ENCODE measurements at places on chromosomes 2 and 18.
A peak's percentile ranks its signal among the peaks of the same experiment; 100 is the strongest.

- DNase-seq: no peak
Observed at GRCh38 chr2:133829450-133830020, 261.3 kb upstream of the NCKAP5 start.

DNA sequence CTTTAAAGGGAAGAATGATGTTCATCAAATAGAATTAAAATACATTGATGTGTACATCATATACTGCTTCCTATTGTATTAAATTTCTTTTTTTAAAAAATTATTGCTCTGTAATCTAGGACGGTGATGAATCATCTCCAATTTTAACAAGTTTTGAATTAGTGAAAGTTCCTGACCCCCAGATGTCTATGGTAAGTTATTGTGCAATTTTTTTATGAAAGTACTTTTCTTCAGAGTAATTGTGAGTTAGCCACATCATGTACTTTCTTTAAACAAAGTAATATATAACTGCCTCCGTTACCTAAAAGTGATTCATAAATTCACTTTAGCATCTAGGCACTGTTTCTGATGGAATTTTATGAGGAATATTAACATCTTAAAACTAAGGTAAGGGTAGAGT, 38.1 kb downstream of the PIK3C3 start:
- no peak for DNase-seq

DNA sequence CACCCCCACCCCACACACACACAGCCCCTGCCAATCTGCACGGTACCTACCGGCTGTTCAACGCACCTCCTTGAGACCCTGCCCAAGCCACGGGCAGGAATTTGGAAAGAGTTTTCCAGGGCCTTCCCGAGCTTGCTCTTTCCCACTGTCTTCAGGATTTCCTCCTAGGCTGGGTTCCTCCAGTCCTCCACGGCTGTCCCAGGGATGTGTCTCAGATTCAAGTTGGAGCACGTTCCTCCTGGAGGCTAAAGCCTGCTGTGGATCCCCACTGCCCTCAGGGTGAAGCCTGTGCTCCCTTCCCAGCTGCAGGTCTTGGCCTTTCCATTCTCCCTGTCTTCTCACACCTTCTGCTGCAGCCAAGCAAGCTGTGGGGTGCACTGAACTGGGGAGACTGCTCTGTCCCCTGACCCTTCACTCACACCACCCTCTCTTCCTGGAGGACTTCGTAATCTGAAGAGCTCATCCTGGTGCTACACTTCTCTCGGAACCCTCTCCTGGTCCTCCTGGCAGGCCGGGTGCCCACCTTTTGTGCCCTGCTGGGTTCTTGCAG, 54.9 kb upstream of the HS6ST1 start:
- no peak for DNase-seq

- no peak for DNase-seq
Observed at GRCh38 chr2:179263015-179263414, 1.6 kb downstream of the SESTD1 start.

DNA sequence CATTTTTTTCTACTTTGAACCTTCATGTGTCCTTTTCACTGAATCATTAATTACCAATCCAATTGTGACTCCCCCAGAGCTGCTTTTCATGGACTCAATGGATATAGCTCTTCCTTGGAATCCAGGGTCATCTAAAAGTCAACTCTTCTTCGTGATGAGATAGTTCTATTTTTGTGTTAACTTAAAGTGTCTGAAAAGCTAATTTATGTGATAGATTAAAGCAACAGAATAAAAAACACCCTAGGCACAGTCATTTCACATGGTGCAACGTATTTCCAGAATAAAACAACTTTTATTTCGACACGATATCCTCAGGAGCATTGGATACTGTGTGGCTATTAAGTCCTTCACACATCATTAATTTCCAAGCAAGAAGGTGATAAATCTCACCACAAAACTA, 250.6 kb upstream of the SPHKAP start:
- DNase-seq: no peak

DNA sequence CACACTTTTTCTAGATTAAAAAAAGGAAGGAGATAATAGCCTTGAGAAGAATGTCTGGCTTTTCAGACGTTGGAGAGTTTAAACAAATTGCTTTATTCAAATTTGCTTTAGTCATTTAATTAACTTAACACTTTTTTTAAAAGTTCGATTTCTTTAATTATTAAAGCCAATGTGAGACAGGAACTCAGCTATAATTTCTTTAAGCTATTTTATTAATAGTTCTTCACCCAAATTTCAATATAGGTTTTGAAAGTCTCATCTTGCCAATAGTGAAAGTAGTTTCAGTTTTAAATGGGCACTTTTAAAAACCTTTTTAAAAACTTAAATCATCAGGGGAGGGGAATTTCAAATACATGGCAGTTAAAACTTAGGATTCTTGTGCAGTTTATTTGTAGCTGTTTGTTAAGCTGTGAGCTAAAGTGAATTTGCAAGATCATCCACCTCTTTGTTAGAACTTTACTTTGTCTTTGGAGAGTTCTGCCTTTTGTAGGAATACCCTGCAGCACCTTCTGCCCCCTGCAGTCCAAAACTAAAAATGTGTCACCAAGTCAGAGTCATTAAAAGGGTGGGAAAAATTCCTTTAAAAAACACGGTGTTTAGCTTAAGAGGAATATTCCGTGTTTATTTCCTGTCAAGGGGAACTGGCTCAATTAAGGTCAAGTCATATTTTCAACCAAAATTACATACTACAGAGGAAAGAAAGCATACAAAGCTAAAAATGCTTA, 4.6 kb downstream of the TGIF1 start:
- no peak for DNase-seq

- DNase-seq: no peak
Observed at GRCh38 chr2:162022290-162022945, 51.6 kb downstream of the DPP4 start.

GRCh38 chr2:2331881-2332280, 806 bp upstream of the MYT1L start:
- peak; percentile 88 for DNase-seq

GRCh38 chr18:10560452-10561045, 34.7 kb downstream of the NAPG start:
- DNase-seq: no peak

DNA sequence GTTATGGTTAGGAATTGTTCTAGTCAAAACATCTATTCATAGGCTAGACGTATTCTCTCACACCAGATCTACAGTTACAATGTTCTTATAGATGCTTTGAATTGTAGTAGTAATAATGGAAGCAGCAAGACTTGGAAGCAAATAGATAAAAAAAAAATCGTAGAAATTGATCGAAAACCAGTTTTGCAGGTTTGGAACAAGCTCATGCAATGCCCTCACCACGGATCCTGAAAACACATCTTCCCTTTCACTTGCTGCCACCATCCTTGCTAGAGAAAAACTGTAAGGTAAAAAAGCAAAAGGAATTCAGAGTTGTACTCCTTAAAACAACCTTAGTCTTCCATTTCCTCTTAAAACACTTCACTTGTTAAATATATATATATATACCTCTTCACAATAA, 4.4 kb downstream of the SULT1C4 start:
- DNase-seq: no peak

DNA sequence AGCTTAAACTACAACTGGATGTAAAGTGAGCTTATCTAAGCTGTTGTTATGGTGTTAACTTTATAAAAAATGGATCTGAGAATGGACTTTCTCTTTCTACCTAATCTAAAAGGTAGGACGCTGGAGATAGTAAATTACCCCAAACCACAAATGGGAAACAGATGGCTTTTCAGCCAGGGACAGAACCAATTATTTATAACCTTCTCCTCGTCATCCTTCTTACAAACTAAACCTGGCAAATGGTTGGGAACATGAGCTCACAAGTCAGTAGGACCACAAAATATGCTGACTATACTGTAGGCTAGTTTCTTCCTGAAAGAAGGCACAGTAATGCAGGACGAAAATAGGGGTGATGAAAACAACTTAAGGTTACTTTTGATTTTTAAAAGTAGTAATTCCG, 32.7 kb upstream of the ZDBF2 start:
- no peak for DNase-seq

GRCh38 chr2:231545105-231545902, 15.1 kb upstream of the NMUR1 start:
- DNase-seq: no peak

GRCh38 chr2:168694173-168694572, 108.3 kb upstream of the NOSTRIN start:
- DNase-seq: no peak

DNA sequence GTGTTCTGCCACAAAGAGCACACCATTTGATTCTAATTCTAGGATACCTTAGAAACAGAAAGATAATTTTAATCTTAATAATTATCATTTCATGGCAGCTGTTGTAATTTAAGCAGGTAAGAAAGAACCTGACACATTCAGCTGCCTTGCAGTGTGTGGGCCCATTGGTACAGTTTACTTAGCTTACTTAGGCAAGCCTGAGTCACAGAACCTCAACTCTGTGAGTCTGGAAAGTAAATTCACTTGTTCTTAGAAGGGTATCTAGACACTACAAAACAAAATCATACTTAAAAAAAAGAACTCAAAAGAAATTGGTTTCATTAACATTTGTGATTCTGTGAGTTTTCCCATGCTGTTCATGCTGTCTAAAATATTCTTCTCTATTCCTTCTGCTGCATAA, 956.3 kb upstream of the SLC39A10 start:
- DNase-seq: no peak

GRCh38 chr2:118222672-118223421, 134.6 kb downstream of the INSIG2 start:
- DNase-seq: no peak

- no peak for DNase-seq
Observed at GRCh38 chr2:2879781-2880180, 497.8 kb downstream of the EIPR1 start.

DNA sequence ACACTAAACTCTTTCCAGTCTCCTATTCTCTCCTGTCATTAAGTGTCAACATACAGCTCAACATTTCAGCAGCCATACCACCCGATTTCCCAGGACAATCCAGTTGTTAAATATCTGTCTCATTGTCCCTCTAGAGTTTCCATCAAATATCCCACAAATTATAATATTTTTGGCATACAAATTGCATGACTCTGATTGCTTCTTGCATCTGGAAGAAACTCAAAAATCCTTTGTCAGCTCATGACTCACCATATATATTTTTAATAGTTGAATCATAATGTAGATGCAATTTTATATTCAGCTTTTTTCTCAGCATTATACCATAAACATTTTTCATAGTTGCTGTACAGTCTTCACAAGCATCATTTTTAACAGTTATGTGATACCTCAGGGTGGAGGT, 7.2 kb downstream of the SLC30A3 start:
- no peak for DNase-seq

GRCh38 chr2:119179202-119179601, 20.7 kb upstream of the C1QL2 start:
- no peak for DNase-seq

GRCh38 chr18:58534535-58535301, 94.2 kb downstream of the ALPK2 start:
- DNase-seq: no peak

DNA sequence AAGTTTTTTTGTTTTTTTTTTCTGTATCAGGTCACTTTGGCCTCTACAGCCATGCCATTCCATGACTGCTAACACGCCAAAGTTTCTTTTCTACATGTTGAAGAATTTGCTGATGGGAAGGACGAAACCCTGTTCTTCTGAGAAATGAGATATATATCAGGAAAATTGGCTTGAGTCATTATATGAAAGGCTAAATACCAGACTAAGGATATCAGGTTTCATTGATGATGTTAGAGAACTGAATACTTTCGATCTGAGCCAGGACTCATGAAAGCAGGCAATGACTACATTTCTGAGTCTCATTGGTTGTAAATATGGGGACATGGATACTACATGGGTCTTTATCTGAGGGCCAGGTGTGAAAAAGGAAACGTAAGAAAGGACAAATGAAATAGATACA, 181.4 kb downstream of the OSR1 start:
- no peak for DNase-seq

- DNase-seq: no peak
Observed at GRCh38 chr2:71934595-71935261, 212.9 kb downstream of the CYP26B1 start.

DNA sequence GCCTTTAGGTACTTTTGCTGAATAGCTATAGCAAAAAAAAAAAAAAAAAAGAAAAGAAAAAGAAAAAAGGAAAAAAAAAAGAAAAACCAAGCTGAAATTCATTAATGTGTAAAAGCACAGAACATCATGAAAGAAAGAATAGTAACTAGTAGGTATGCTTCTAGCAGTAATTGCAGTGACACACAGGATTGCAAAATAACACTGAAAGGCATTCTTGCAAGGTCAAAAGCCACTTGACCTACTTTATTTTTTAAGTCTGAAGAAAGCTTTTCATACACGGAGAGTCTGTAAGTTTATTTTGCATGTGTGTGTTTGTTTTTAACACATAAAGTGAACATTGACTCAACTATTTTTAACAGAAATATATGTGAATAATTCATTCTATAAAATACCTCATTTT, 54.4 kb downstream of the DOK6 start:
- DNase-seq: no peak

- no peak for DNase-seq
Observed at GRCh38 chr2:27960237-27960912, 69.8 kb downstream of the BABAM2 start.

- DNase-seq: no peak
Observed at GRCh38 chr2:84285056-84285747, 173.9 kb downstream of the SUCLG1 start.

- no peak for DNase-seq
Observed at GRCh38 chr2:5242751-5243150, 449.4 kb upstream of the SOX11 start.

DNA sequence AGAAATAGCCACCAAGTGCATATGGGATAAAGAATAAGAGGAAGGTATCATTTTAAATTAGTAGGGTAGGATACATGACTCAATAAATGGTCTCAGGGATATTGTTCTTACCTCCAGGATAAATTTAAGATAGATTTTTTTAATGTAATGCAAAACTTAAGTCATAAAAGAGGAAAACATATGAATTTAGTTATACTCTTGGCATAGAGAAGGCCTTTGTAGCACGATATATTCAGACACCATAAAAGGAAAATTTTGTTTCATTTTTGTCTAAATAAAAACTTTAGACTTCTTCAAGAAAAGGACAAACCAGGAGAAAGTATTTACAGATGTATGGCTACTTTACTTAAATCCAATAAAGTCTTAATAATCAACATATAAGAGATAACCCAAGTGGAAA, 78.5 kb upstream of the CAB39 start:
- DNase-seq: no peak

- no peak for DNase-seq
Observed at GRCh38 chr2:150466741-150467620, 20.5 kb downstream of the RND3 start.

DNA sequence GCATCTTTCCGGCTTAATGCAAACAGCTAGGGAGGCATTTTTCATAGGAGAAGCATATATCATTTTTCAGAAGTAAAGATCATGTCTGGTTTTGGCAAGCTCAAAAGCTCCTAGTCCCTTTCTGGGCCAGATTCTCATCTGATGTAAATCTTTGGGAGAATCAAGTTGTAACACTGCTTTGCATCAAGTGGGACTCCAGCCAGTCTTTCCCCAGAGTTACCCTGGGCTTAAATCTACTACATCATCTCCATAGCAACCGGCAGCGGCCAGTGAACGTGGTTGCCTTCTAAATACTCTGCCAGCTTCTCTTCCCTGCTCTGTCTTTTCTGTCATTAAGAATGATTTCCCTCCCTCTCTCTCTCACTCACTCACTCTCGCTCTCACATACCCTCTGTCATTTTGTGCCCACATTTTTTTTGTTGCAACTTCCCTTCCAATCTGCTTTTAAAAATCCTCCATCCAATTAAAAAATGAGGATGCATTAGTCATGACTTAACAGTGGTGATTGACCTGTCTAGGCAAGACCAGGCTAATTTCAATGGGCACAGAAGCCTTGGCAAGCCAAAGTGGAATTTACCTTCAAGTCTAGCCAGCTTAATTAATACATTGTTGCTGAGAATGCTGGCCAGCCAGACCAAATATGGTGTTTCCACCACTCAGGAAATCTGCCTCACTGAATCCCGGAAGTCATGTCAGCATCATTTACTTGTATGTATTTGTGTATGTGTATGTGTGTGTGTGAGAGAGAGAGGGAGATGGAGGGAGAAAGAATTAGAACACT, 93.0 kb downstream of the NRP2 start:
- peak; percentile 21 for DNase-seq
